Activated CD4-positive, alpha-beta memory T cell treated with anti-CD3 and anti-CD28 coated beads for 36 hours (primary cell): ENCODE measurements at places on chromosomes 3 and 15. TPM values are rescaled to one million over a fixed set of nuclear protein-coding genes. Genes with fewer than 3 reads are reported as not detected.

DNA sequence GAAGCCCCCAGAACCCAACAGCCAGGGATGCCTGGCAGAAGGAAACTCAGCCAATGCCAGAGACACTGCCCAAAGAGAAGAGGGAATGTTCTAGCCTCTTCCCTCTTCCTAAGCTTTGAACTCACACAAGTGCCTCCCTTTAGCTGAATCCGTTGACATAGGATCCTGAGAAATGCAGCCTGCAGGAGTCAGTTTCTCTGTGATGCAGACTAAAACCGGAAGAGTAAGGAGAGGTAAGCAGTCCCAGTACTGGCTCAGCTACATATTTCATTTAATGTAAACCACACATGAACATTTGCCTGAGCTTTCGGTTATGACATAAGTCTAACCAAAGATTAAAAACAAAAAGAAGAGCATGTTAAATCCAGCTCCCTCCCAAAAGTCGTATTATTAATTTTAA, 768.7 kb downstream of the TBL1XR1 start:
- H3K27me3 ChIP-seq: no peaks in the 10 kb centered on the region
- no peaks in the 10 kb centered on the region for H3K4me1 ChIP-seq
- H3K27ac ChIP-seq: no peak overlapping the region
- no peaks in the 10 kb centered on the region for H3K36me3 ChIP-seq
- no peak for DNase-seq

- no peak for DNase-seq
- H3K36me3 ChIP-seq: no peaks in the 10 kb centered on the region
- no peaks in the 10 kb centered on the region for H3K27me3 ChIP-seq
- no peak overlapping the region for H3K4me3 ChIP-seq
These were observed 408.1 kb downstream of the WDR72 start for GRCh38 chr15:53351373-53351772.

GRCh38 chr3:186208296-186208989, 99.6 kb upstream of the ETV5 start:
- no peaks in the 10 kb centered on the region for H3K36me3 ChIP-seq
- no peak overlapping the region for H3K27ac ChIP-seq
- no peak for DNase-seq
- H3K4me3 ChIP-seq: no peak overlapping the region

GRCh38 chr15:34721802-34722438, 32.9 kb downstream of the GJD2 start:
- peaks cover 26% of the 10 kb centered on the region for H3K27me3 ChIP-seq
- no peak for DNase-seq
- H3K4me1 ChIP-seq: no peaks in the 10 kb centered on the region
- no peak overlapping the region for H3K4me3 ChIP-seq
- H3K27ac ChIP-seq: no peak overlapping the region

GRCh38 chr15:95068701-95069521, 837.5 kb downstream of the MCTP2 start:
- H3K4me3 ChIP-seq: no peak overlapping the region
- H3K36me3 ChIP-seq: no peaks in the 10 kb centered on the region
- no peaks in the 10 kb centered on the region for H3K27me3 ChIP-seq
- no peaks in the 10 kb centered on the region for H3K4me1 ChIP-seq

- H3K27ac ChIP-seq: no peak overlapping the region
- no peak for DNase-seq
- no peaks in the 10 kb centered on the region for H3K36me3 ChIP-seq
These were observed 4.6 kb downstream of the CAPN3 start for GRCh38 chr15:42363942-42364341.

PP2D1 gene
- not detected for total RNA-seq

- H3K4me3 ChIP-seq: no peak overlapping the region
- peaks cover 61% of the 10 kb centered on the region for H3K4me1 ChIP-seq
- H3K27me3 ChIP-seq: no peaks in the 10 kb centered on the region
- H3K27ac ChIP-seq: no peak overlapping the region
- H3K36me3 ChIP-seq: peaks cover 7% of the 10 kb centered on the region
- DNase-seq: no peak
These were observed 3.6 kb downstream of the SNX1 start for GRCh38 chr15:64099379-64099778.

SHQ1 gene
- total RNA-seq: 30.1 TPM

- no peak overlapping the region for H3K4me3 ChIP-seq
- no peak overlapping the region for H3K27ac ChIP-seq
- no peaks in the 10 kb centered on the region for H3K4me1 ChIP-seq
- no peak for DNase-seq
- H3K27me3 ChIP-seq: no peaks in the 10 kb centered on the region
- no peaks in the 10 kb centered on the region for H3K36me3 ChIP-seq
These were observed 53.9 kb upstream of the GRM7 start for GRCh38 chr3:6806991-6807390.

GRCh38 chr15:80324545-80325080, 72.6 kb upstream of the CTXND1 start:
- no peak overlapping the region for H3K27ac ChIP-seq
- no peak overlapping the region for H3K4me3 ChIP-seq
- H3K4me1 ChIP-seq: no peaks in the 10 kb centered on the region
- H3K27me3 ChIP-seq: peaks cover 13% of the 10 kb centered on the region

RAP2B gene
- 12.7 TPM for total RNA-seq
